ENCODE measurements at places on chromosomes 3 and 15.

DNA sequence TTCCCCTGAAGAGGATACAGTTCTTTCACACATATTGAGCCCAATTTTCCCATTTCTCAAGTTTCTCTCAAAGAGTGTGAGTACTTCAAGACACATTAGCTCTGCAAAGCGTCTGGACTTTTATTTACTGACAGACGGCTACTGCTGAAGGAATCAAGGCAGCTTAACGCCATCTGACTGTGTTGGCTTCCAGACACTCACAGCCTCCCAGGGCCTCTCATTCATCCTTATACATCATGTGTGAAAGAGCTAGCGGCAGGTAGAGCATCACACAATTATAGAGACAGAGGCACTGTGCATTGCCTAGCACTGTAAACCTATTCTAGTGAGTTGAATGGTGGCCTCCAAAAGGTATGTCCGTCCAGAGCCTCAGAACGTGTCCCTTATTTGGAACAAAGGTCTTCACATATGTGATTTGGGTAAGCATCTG is 284.1 kb upstream of the STT3B start:
- DNase-seq, result no peak

- DNase-seq, result no peak
These were observed 28.1 kb downstream of the LARP6 start for GRCh38 chr15:70825841-70826240.

DNA sequence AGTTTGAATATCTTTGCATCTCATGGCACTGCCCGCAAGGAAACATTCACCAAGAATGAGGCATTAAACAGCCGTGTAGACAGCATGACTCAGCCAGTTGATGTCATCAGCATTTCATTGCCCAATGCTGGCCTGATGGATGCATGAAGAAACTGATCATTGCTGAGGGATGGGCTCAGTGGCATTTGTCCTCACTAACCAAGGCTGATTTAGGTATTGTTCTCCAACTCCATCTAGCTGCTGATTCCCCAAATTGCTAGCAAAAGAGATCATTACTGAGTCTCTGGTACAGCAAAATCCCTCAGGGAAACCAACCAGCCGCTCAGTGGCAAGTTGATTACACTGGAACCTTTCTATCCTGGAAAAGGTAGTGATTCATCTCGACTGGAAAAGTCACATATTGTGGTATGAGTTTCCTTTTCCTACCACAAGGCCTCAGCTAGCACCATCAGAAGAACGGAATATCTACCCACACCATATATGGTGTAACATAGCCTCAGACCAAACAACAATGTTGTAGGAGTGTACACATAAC is 186.5 kb upstream of the GAP43 start:
- DNase-seq, result peak; percentile 97

- no peak for DNase-seq
These were observed 113.5 kb upstream of the BHLHE40 start for GRCh38 chr3:4865714-4866113.

GRCh38 chr15:101710806-101711205 is 13.5 kb downstream of the TARS3 start:
- peak; percentile 77 for DNase-seq

DNA sequence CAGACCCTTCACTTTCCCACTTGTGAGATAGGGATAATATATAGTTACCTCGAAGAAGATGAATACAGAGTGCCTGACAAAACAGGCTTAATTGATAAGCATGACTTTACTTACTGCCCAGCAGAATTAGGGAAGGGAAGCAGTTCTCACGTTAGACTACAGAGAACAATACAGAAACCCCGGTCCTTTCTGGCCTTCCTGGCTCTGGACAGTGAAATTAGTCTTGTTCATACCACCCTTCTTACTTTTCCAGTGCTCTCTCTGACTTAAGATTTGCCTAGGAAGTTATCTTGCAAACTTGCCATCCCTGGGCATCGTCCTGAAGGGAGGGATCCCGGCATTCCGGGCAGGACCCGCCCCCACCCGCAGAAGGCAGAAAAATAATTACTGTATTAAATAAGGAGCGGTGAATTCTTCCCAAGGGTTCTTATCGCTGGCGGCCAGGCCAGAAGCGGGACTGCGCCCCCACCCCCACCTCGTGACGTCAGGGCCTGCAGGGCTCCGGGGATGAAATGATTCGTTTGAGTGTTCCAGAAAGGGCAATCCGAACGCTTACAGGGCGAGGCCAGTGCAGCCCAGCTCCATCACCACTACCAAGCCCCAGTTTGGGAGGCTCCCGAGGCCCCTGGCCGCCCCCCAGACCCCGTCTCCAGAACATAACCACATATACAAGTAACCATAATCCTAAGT is 8.4 kb downstream of the SOX2 start:
- no peak for DNase-seq

DNA sequence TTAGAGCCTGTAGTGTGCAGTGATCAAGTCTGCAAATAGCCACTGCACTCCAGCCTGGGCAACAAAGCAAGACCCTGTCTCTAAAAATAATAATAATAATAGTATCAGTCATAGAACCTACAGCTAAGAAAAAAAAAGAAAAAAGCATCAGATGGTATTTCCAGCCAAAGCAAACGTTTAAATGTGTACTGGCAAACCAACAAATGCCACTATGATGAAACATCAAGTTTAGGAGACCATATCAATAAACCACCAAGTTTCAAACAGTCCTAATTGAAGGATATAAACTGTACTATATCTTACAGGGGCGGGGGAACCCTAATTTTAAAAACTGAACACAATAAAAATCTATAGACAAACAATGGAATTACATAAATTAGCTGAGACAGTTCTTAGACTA is 6.4 kb downstream of the UBP1 start:
- peak; percentile 26 for DNase-seq

- no peak for DNase-seq
These were observed 32.4 kb downstream of the LEO1 start for GRCh38 chr15:51939216-51939615.

- DNase-seq, result peak; percentile 72
These were observed 15.1 kb upstream of the TCAIM start for GRCh38 chr3:44323341-44323955.

- peak; percentile 97 for DNase-seq
These were observed 26.1 kb upstream of the ZNF280D start for GRCh38 chr15:56759450-56759845.

DNA sequence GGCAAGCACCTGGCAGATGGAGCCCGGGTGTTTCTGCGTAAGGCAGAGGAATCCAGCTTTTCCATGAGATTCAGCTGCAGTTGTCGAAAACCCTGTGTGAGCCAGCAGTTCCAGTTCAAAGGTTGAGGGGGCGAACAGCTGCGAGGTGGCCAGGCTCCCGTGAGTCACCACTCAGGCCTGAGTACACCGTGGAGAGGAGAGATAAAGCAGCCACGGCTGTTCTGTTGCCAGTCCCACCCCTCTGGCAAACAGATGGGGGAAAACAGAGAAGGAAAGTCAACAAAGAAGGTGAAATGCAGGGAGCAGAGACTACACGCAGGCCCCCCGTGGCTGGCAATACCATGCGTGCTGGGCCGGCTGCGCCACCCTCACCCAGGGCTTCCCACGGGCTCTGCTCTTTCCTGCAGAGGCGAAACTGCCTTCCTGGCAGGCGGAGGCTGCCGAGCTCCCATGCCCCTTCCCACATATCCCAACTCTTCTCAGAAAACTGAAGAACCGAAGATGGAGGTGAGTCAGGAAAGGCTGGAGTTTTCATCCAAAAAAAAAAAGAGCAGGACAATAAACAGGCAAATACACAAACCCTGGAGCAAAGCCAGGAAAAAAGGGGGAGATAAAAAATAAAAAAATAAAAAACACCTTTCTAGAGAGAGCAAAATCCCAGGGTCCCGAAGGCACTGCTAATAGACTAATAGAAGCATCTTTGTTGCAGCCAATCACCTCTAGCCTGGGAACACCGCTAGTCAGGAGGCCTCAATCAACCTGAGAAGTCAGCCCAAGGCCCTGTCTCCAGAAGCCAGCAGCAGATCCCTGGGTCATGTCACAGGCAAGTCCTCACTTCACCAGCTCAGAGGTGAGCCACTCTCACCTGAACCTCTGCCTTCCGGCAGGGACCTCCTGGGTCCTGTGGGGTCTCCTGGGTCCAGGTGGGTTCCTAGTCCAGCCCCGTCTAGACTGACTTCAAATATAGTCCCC is 37.7 kb downstream of the FAM174B start:
- no peak for DNase-seq

GRCh38 chr15:98823012-98823458 is 174.7 kb downstream of the IGF1R start:
- DNase-seq, result peak; percentile 67

DNA sequence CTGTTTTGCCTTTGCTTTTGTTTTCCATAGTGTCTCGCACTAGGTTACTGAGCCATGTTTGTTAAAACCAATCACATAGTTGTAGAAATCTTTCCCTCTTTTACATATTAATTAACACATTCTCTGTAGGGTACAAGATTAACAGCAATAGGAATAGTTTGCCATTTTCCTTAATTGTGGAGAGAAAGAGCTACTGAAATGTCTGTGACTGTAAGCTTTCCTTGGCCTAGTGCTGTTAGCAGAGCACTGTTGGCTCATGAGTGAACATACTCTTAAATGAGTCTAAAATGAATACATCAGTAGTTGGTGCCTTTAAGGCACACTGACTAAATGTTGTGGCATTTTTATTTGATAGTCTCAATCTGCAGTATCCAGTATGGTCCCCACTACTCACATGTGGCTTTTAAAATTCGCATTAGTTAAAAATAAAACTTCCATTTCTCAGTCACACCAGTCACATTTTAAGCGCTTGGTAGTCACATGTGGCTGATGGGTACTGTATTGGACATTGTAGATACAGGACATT is 28.2 kb downstream of the CHD2 start:
- DNase-seq, result peak; percentile 28

Measured in ELR (cell line).